ENCODE measurements at places on chromosomes 2 and 18.

DNA sequence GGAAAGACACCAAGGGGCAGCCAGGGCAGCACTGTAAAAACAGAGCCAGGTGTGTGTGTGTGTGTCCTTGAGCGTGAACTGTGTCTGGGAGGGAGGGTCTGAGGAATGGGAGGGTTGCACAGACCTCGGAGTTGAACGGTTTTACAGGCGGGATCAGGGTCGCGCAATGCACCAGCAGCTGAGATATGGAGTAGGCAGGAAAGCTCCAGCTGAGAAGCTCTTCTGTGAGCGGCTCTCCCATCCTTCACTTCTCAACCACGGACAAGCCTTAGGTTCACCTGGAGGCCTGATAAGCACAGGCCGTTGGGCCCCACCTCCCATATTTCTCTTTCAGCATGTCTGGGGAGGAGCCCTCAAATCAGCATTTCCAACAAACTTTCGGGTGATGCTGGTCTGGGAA, 12.1 kb downstream of the SERTAD2 start:
- DNase-seq, result no peak

DNA sequence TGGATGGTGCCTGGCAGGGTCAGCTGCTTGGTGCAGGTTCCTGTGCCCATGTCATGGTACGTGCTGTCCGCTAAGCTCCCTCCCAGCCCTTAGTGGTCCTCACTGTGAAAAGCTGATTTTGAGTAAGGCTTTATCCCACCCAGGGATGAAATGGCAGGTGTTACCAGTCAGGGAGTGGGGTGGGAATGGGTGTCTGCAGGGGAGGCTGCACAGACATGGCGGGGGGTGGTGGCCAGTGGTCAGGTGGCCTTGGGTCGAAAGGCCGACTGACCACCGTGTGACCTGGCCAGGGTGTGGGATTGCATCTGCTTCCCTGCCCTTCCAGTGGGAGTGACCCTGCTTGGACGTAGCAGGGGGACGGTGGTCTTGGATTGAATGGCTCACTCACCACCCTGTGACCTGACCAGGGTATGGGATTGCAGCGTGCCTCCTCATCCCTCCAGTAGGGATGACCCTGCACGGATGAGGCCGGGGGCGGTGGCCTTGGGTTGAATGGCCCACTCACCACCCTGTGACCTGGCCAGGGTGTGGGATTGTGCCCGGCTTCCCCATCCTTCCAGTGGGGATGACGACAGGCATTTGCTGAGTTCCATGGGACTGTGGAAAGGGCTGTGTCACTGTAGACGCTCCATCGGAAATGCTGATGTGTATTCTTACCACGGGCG, 29.8 kb downstream of the AGAP1 start:
- no peak for DNase-seq

- no peak for DNase-seq
Measured at GRCh38 chr2:190986221-190986953, 27.6 kb downstream of the STAT1 start.

GRCh38 chr2:7517088-7517487, 599.9 kb downstream of the RNF144A start:
- DNase-seq, result no peak

- no peak for DNase-seq
Measured at GRCh38 chr2:221437056-221437455, 135.0 kb downstream of the EPHA4 start.

DNA sequence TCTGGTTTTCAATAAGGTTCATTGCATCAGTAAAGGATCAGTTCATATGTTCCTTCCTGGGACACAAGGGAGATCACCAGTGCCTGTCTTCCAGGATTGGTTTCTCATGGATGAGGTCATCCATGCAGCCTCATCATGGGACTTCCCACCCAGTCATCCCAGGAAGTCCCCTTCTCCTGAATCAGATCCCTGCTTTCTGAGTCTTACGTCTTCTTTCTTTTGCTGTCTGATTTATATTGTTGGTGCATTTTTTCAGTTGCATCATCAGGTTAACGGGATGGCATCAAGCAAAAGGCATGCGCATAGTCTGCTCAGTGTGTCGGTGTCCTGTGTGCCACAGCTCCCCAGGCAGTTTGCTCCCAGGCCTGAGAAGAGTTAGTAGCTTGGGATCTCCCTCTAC, 105.9 kb downstream of the SOX11 start:
- DNase-seq, result no peak

GRCh38 chr2:68946117-68946516, 6.6 kb downstream of the GKN2 start:
- no peak for DNase-seq

DNA sequence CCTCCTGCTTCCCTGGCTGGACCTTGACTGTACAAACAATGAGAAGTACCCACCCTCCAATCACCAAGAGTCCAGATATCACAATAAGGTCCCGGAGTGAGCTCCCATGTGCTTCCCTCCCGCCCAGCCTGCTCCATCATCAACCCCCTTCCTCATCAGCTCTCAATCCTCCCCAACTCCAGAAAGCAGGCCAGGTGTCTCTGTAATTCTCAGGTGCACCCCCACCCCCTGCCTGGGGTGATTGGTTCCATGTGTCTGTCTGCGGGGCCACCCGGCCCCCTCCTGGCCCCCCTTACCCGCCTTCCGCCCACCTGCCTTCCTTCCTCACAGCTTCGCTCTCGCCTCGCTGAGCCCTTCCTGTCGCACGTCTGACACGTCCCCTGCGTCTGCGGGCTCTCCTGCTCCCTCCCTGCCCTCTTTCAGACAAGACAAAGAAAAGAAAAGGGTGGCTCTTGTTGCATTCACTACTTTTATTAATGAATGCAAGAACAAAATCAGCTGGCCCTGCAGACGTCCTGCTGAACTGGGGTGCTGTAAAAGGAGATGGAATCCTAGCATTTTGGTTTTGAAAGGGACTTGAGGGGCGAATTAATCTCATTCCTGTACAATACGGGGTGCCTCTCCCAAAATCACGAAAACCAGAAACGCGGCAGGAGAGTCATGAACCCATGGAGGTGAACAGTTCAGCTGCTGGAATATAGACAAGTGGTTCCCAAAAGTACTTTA, 26.5 kb upstream of the IGFBP2 start:
- DNase-seq, result no peak

- DNase-seq, result no peak
Measured at GRCh38 chr18:59101830-59102414, 37.8 kb upstream of the SEC11C start.

DNA sequence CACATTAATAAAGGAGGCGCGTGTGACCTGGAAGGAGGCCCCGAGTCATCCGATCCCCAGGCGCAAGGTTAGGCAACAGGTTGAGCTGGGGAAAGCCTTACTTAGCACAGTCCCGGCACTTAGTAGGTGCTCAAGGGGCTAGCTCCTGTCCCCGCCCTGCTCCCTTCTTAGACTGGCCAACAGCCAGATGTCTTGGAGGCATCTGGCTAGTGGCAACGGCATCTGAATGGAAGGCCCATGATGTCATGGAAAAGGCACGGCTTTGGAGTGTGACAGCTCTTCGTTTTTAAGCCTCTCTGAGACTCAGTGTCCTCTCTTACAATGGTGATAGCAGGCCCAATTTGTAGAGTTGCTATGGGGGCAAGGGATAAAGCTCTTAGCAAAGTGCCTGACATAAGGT, 258.3 kb downstream of the CYRIA start:
- no peak for DNase-seq

DNA sequence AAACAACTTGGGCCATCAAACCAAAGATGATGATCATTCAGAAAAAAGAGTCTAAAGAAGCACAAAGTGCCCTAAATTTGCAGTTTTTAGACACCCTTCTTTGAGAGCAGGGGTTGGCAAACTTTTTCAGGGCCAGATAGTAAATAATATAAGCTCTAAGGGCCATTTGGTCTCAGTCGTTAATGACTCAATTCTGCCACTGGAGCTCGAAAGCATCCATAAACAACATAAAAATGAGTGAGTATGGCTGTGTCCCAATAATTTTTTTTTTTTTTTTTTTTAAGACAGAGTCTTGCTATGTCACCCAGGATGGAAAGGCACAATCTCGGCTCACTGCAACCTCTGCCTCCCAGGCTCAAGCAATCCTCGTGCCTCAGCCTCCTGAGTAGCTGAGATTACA, 152.3 kb downstream of the DTNB start:
- DNase-seq, result no peak

DNA sequence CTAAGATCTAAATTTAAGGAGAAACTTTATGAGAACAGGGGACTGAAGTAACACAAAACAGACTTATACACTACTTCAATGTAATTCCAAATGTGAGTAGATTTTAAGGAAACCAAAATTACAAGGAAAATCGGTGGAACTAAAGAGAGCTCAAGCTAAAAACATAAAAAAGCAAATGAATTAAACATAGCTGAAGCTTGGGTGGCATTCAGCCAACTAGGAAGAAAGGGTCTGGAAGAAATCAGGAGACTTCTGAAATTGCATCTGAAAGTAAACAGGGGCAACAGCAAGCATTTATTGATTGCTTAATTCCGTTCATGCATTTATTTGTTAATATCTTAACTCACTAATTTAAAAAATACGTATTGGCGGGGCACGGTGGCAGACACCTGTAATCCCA, 727.3 kb upstream of the PKDCC start:
- DNase-seq, result no peak

DNA sequence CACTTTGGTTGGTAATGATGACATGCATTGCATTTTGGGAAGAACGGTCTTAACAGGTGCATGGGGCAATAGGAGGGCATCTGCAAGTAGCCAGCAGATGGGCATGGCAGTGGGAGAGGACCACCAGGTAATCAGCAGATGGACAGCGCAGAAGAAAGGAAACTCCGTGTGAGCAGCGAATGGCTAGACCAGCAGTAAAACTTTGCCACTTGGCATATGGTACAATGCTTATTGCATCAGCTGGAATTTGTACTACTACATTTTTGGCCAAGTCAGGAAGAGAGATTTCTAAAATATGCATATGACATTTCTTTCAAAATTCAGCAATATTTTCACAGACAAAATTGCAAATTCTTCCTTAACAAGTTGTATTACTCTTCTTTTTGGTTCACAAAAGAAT, 768.5 kb downstream of the LRP1B start:
- DNase-seq, result no peak

DNA sequence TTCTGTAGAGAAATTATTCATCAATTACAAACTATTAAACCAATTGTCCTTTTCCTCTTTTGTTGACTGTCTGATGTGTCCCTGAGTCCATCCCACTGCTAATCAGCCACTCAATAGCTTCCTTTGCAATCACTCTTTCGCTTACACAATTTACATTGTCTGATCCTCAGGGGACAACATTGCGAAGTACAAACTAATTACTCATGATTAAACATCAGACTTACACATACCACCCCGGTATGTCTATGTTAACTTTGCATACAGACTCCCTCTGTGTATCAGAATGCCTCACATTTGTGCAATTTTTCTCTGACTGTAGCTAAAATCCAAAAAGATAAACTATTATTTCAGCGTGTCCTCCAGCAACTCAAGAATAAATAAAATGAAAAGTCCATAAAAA, 264.4 kb upstream of the REV1 start:
- DNase-seq, result no peak

DNA sequence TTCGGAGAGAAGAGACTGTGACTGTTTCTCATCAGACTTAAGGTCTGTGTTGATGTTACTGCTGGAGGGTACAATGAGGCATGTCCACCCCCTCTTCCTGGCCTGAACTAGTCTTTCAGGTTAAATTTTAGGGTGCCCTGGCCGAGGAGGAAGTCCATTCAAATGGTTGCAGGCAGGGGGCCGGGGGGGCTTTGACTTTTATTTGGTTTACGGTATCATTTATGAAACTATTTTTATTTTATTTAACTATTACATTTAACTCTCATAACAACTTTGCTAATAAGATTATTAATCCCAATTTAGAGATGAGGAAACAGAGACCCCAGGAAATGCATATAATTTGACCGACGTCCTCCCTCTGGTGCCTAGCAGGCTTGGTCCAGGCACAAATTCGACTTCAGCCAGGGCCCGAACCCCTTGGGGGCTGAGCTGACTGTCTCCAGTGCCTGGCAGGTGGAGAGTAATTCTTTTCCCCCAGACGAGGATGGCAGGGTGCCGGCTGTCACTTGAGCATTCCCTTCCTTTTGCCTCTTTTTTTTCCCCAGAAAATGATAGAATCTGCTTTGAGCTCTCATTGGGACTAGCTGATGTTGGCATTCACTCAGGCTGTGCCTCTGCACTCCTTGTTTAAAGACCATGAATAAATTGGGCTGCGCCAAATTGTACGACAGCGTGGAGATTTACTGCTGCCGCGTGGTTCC, 255.3 kb upstream of the SALL3 start:
- DNase-seq, result no peak

DNA sequence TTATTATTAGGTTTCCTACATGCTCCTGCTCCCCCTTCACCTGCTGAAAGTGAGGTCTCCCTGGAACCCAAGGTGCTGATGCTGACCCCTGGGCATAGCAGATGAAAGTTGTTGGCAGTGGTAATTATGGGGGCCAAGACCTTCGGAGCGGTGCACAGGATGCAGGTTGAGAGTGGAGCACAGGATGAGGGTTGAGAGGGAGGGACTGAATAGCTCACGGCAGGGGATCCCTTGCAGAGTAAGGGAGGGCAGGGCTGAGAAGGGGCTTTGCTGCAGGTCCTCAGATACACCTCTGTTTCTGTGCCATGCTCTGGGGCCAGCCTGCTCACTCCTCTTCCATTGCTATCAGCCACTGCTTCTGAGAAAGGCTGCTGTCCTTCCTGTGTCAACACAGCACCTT, 163.3 kb downstream of the FHOD3 start:
- no peak for DNase-seq

Measured in renal cortex interstitium (tissue), 15 donors.